Caco-2 (cell line): ENCODE measurements at places on chromosomes 16 and 17.
A peak's percentile ranks its signal among the peaks of the same experiment; 100 is the strongest.

DNA sequence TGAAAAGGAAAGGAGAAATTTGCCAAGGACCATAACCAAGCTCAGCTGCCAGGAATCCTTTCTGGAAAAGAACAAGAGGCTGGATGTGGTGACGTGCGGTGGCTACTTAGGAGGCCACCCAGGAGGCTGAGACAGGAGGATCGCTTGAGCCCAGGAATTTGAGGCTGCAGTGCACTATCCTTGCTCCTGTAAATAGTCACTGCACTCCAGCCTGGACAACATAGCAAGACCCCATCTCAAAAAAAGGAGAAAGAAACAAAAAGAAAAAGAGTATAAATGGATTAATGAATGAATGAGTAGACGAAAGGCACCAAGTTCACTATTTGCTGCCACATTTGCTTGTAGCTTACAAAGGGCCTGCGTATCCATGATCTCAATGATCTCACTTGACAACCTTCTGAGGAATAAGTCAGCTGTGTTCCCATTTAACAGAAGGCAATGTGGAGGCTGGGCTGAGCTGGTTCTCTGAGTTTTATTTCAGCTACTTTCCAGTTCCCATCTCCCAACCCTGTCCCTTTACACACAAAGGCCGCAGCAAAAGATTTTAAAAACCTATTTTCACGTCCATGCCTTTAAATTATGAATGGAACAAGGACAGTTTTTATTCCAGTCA, 29.8 kb downstream of the ARSG start:
- no peak overlapping the region for H3K4me3 ChIP-seq
- H3K36me3 ChIP-seq = no peaks in the 10 kb centered on the region
- H3K27ac ChIP-seq = no peak overlapping the region

- H3K27ac ChIP-seq = no peak overlapping the region
- H3K4me3 ChIP-seq = no peak overlapping the region
- no peaks in the 10 kb centered on the region; the same call in 1 of the 2 replicates for H3K27me3 ChIP-seq
- peak; percentile 16 for DNase-seq
- H3K36me3 ChIP-seq = no peaks in the 10 kb centered on the region
- no peaks in the 10 kb centered on the region for H3K4me1 ChIP-seq
These were observed 184.6 kb downstream of the TMEM132E start for GRCh38 chr17:34763728-34764665.

- no peak overlapping the region for H3K27ac ChIP-seq
- H3K27me3 ChIP-seq = no peaks in the 10 kb centered on the region
- no peaks in the 10 kb centered on the region for H3K36me3 ChIP-seq
- no peak overlapping the region for H3K4me3 ChIP-seq
These were observed 670.1 kb upstream of the CA10 start for GRCh38 chr17:52828621-52829020.

DNA sequence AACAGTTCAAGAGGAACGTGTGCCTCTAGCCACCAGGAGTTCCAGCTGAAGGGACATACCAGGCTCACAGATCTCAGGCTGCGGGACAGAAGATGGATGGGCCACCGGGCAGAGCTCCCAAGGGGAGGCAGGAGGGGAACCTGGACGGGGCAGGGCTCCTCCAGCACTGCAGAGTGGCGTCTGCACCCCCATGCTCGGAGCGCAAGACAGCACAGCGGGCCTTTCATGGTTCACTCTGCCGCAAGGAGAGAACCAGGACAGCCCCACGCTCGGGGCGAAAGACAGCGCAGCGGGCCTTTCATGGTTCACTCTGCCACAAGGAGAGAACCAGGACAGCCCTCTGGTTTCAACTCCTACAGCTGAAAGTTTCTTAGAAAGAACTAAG, 20.6 kb downstream of the SLC38A10 start:
- no peak overlapping the region for H3K4me3 ChIP-seq
- H3K4me1 ChIP-seq = no peaks in the 10 kb centered on the region
- DNase-seq = no peak
- no peaks in the 10 kb centered on the region for H3K27me3 ChIP-seq
- no peak overlapping the region for H3K27ac ChIP-seq

GRCh38 chr17:50167371-50167770, 1.6 kb downstream of the SGCA start:
- DNase-seq = no peak
- H3K27ac ChIP-seq = no peak overlapping the region
- H3K4me1 ChIP-seq = peaks cover 3% of the 10 kb centered on the region; the same call in 1 of the 2 replicates
- H3K27me3 ChIP-seq = no peaks in the 10 kb centered on the region

- no peaks in the 10 kb centered on the region for H3K27me3 ChIP-seq
- peak overlapping the region; percentile 60 for H3K27ac ChIP-seq
- H3K36me3 ChIP-seq = no peaks in the 10 kb centered on the region
- peaks cover 53% of the 10 kb centered on the region for H3K4me1 ChIP-seq
These were observed 21.5 kb upstream of the MMD start for GRCh38 chr17:55442953-55443683.

- H3K27me3 ChIP-seq = no peaks in the 10 kb centered on the region
- no peaks in the 10 kb centered on the region for H3K36me3 ChIP-seq
- peaks cover 18% of the 10 kb centered on the region for H3K4me1 ChIP-seq
- DNase-seq = peak; percentile 84
- peak overlapping the region; percentile 20 for H3K27ac ChIP-seq
- no peak overlapping the region for H3K4me3 ChIP-seq
These were observed 50.4 kb downstream of the TIMM22 start for GRCh38 chr17:1047177-1047878.

DNA sequence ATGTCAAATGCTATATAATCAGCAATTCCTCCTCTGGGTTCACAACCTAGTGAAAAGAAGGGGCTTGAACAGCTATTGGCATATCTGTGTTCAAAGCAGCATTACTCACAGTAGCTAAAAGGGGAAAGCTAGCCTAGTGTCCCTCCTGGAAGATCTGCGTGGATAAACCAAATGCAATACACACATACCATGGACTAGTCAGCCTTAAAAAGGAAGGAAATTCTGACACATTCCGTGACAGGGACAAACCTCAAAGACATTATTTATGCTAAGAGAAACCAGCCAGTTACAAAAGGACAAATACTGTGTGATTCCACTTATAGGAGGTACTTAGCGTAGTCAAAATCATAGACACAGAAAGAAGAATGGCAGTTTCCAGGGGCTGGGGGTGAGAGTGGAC, 90.1 kb downstream of the XYLT1 start:
- H3K27ac ChIP-seq = no peak overlapping the region
- H3K4me1 ChIP-seq = no peaks in the 10 kb centered on the region
- no peaks in the 10 kb centered on the region for H3K27me3 ChIP-seq
- DNase-seq = no peak
- no peaks in the 10 kb centered on the region for H3K36me3 ChIP-seq

GRCh38 chr17:19415806-19416775, 5.1 kb downstream of the RNF112 start:
- H3K36me3 ChIP-seq = no peaks in the 10 kb centered on the region
- no peak overlapping the region for H3K27ac ChIP-seq
- no peaks in the 10 kb centered on the region for H3K4me1 ChIP-seq
- H3K4me3 ChIP-seq = no peak overlapping the region
- DNase-seq = no peak
- H3K27me3 ChIP-seq = no peaks in the 10 kb centered on the region; the same call in 1 of the 2 replicates

GRCh38 chr17:4017377-4017776, 53.1 kb upstream of the ATP2A3 start:
- no peaks in the 10 kb centered on the region; the same call in 1 of the 2 replicates for H3K36me3 ChIP-seq
- DNase-seq = no peak
- no peaks in the 10 kb centered on the region for H3K27me3 ChIP-seq
- no peaks in the 10 kb centered on the region for H3K4me1 ChIP-seq

DNA sequence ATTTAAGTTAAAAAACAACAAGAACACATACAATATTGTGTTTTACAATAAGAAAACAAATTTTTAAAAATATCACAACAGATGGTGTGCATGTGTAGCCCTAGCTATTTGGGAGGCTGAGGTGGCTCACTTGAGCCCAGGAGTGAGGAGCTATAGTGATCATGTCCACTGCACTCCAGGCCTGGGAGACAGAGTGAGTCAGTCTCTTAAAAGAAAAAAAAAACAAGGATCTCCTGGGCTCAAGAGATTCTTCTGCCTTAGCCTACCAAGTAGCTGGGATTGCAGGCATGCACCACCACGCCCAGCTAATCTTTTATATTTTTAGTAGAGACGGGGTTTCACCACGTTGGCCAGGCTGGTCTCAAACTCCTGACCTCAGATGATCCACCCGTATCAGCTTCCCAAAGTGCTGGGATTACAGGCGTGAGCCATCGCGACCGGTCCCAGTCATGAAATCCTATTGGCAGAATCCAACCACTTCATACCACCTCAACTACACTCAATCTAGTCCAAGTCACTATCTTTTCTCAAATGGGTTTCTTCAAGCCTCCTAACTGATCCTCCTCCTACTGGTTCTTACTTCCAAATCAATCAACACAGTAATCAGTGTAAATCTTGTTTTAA, 55.0 kb downstream of the STH start:
- H3K27ac ChIP-seq = peak overlapping the region; percentile 1
- no peaks in the 10 kb centered on the region for H3K4me1 ChIP-seq
- H3K27me3 ChIP-seq = no peaks in the 10 kb centered on the region
- peaks cover 3% of the 10 kb centered on the region for H3K36me3 ChIP-seq

DNA sequence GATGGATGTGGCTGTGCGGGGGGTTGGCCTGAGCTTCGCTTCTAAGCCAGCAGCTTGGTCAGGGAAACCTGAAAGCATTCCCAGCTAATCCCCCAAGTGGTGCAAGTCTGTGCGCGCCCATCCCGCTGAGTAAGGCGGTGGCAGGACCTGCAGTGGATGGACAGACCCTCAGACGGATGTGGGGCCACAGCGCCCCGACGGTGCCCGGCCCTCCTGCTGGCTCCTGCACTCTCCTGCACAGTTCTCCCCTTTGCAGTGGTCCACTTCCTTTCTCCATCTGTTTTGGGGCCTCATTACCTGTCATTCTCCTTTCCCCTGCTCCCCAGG, 2.3 kb downstream of the ATP2A1 start:
- peak overlapping the region; percentile 63 for H3K4me3 ChIP-seq
- H3K27me3 ChIP-seq = no peaks in the 10 kb centered on the region
- H3K36me3 ChIP-seq = peaks cover 1% of the 10 kb centered on the region; the same call in 1 of the 2 replicates
- peak overlapping the region; percentile 80 for H3K27ac ChIP-seq
- peaks cover 5% of the 10 kb centered on the region; the same call in 1 of the 2 replicates for H3K4me1 ChIP-seq
- no peak for DNase-seq

GRCh38 chr16:50677351-50677750, 3.8 kb downstream of the SNX20 start:
- peak overlapping the region; percentile 13 for H3K27ac ChIP-seq
- no peaks in the 10 kb centered on the region for H3K36me3 ChIP-seq
- H3K27me3 ChIP-seq = no peaks in the 10 kb centered on the region
- H3K4me3 ChIP-seq = no peak overlapping the region
- DNase-seq = no peak

GRCh38 chr17:43010667-43011308, 4.2 kb downstream of the IFI35 start:
- peaks cover 20% of the 10 kb centered on the region for H3K4me1 ChIP-seq
- no peaks in the 10 kb centered on the region for H3K27me3 ChIP-seq
- no peak overlapping the region for H3K4me3 ChIP-seq

DNA sequence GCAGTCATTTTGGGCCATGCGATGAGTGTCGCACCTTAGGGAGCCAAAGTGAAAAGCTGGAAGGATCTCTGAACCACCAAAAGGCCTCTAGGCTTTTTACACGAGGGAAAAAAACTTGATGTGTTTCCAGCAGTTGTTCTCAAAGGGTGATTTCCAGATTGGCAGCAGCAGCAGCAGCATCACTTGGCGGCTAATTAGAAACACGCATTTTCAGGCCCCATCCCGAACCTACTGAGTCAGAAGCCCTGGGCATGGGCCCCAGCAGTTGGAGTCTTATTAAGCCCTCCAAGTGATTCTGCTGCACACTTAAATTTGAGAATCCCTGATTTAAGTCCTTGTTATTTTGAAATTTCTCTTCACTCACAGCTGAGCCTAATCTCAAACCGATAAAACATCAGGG, 25.3 kb upstream of the PYY start:
- no peak for DNase-seq
- no peak overlapping the region for H3K27ac ChIP-seq
- H3K36me3 ChIP-seq = no peaks in the 10 kb centered on the region
- no peak overlapping the region for H3K4me3 ChIP-seq
- peaks cover 10% of the 10 kb centered on the region; the same call in 1 of the 2 replicates for H3K4me1 ChIP-seq
- peaks cover 4% of the 10 kb centered on the region for H3K27me3 ChIP-seq

GRCh38 chr16:13873835-13874438, 46.0 kb upstream of the ERCC4 start:
- H3K4me1 ChIP-seq = no peaks in the 10 kb centered on the region
- no peak for DNase-seq
- H3K27me3 ChIP-seq = no peaks in the 10 kb centered on the region
- no peak overlapping the region for H3K27ac ChIP-seq
- no peaks in the 10 kb centered on the region for H3K36me3 ChIP-seq

- H3K27me3 ChIP-seq = no peaks in the 10 kb centered on the region
- no peak for DNase-seq
- H3K4me1 ChIP-seq = no peaks in the 10 kb centered on the region
- no peak overlapping the region for H3K4me3 ChIP-seq
These were observed 27.6 kb downstream of the SLC38A10 start for GRCh38 chr17:81267390-81268067.

GRCh38 chr16:997440-998051, 16.0 kb downstream of the SOX8 start:
- H3K36me3 ChIP-seq = no peaks in the 10 kb centered on the region
- peak; percentile 46 for DNase-seq
- H3K27me3 ChIP-seq = no peaks in the 10 kb centered on the region
- peaks cover 5% of the 10 kb centered on the region; the same call in 1 of the 2 replicates for H3K4me1 ChIP-seq

DNA sequence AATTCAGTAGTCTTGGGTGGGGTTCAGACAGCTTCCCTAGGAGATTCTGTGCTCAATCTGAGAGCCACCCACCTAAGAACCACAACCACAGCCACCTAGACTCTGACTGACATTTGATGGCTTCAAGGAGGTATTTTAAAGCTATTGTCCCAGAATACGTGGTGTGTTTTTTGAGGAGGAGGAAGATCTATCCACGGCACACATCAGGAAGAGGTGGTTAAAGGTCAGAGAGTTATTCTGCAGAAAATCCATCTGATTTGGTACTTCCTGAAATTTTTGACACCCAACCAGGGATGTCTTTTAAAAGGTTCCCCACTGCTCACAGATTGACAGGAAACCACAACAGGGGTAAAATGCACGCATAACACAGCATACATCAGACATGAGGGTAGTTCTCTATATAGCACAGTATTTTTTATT, 25.1 kb downstream of the SMARCE1 start:
- no peaks in the 10 kb centered on the region for H3K36me3 ChIP-seq
- peaks cover 14% of the 10 kb centered on the region for H3K4me1 ChIP-seq
- no peak overlapping the region for H3K27ac ChIP-seq

GRCh38 chr16:85238233-85238647, 126.0 kb upstream of the CIBAR2 start:
- DNase-seq = no peak
- H3K4me1 ChIP-seq = 0 out of 2 replicates have a peak, but pooled peaks cover 4% of the 10 kb centered on the region
- no peak overlapping the region for H3K4me3 ChIP-seq
- no peaks in the 10 kb centered on the region for H3K27me3 ChIP-seq

DNA sequence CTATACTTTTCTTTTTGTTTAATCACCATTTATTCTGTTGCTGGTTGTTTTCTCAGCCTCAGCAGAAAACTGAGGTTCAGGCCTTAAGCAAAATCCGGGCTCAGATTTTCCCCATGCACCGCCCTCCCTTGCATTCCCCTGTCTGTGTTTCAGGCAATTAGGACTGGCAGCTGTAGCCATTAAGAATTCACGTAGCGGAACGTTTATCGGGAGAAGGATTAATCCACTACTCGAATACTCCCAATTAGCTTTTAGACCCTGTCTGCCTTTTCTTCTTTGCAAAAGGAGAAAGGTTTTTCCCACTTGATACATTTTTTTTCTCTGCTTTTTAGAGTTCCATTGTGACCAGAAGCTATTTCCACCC, 173.1 kb downstream of the RPTOR start:
- H3K4me1 ChIP-seq = no peaks in the 10 kb centered on the region
- no peak overlapping the region for H3K4me3 ChIP-seq
- H3K36me3 ChIP-seq = no peaks in the 10 kb centered on the region
- no peak for DNase-seq
- H3K27ac ChIP-seq = no peak overlapping the region
